Transverse colon (tissue), 4 donors: ENCODE measurements at places on chromosomes 4 and X. TPM values are rescaled to one million over a fixed set of nuclear protein-coding genes. Genes with fewer than 3 reads are reported as not detected.

DNA sequence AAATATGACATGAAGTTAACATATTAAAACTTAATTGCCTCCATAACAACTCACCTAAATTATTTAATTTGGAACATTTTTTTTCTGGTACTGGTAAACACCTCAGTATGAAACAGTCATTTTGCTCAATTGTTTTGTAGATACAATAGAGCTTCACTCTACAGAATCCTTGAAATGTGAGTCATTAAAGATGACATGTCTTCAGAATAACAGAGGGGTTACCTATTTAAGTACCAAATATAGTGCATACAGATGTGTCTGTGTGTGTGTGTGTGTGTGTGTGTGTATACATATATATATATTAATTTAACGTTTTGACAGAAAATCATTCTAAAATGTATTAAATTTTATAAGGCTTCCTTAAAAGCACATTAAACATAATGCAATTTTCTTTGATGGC is 297.6 kb downstream of the INPP4B start:
- no peak for DNase-seq

DNA sequence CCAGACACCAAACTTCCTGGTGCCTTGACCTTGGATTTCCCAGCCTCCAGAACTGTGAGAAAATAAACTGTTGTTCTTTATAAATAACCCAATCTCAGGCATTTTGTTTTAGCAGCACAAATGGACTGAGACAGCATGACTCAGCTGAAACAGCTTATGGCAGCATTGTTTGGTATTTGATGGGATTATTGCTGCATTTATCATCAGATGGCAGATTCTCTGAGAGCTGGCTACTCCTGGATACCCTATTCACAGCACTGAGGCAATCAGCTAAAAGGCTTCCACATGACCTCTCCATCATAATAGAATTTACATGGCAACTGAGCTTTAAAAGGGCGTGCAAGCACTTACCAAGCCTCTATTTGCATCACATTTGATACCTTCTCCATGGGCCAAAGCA is 623.1 kb upstream of the CPEB2 start:
- DNase-seq, result no peak

GRCh38 chr4:159111416-159111815 is 8.5 kb downstream of the RAPGEF2 start:
- no peak for DNase-seq

DNA sequence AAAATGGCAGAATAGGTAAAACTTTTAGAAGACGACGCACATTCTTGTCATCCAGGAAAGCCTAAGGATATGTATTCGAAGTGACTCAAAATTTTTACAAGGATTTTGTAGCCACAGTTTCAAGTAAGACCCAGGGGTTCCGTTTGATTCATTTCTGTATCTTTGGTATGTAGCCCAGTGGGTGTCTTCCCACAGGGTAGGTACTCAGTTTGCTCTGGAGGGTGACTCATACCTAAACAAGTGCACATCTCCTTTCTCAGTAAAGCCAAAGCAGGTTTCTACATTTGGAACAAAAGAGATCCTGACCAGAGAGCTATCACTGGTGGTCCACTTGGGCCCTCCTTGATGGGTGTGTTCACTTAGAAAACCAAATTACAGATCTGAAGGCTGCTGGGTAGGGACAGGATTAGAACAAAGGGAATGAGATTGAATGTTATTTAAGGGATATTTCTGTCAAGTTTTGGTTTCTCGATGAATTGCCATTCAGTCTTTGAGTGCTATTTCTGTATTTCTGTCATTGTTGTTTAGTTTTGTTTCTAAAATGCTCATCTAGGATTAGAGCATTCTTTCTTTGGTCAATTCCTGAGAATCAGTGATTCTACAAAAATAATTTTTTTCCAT is 56.1 kb downstream of the PLS3 start:
- no peak for DNase-seq

DNA sequence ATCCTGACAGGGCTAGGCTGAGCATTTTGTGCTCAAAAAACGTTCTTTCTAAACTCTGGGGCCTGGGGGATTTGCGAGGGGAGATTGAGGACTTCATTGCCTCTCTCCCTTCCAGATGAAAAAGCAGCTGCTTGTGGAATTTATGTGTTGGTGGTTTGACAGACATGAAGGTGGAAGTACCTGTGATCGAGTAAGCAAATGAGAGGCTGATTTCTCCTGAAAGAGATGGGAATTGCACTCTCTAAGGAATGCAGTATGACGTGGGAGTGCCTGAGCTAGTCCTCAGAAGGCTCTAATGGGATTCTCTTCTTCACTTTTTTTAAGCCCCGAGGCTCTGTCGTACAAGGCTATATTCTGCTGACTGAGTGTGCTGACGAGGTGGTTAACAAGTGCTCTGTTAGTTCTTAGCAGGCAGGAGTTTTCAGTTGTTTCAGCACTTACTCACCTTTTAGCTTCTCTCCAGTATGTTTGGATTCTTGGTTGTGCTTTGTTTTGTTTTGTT is 426.8 kb upstream of the CNKSR2 start:
- no peak for DNase-seq

The MAGEB10 gene
- not detected for total RNA-seq

The C1QTNF7 gene
- 3.7 TPM for total RNA-seq

The UGT2A1 gene
- total RNA-seq, result not detected

The GAGE13 gene
- total RNA-seq, result not detected

The PRPS2 gene
- 67.5 TPM for total RNA-seq
